Lower lobe of right lung (tissue), 2 donors: ENCODE measurements at places on chromosomes 3 and 15.

DNA sequence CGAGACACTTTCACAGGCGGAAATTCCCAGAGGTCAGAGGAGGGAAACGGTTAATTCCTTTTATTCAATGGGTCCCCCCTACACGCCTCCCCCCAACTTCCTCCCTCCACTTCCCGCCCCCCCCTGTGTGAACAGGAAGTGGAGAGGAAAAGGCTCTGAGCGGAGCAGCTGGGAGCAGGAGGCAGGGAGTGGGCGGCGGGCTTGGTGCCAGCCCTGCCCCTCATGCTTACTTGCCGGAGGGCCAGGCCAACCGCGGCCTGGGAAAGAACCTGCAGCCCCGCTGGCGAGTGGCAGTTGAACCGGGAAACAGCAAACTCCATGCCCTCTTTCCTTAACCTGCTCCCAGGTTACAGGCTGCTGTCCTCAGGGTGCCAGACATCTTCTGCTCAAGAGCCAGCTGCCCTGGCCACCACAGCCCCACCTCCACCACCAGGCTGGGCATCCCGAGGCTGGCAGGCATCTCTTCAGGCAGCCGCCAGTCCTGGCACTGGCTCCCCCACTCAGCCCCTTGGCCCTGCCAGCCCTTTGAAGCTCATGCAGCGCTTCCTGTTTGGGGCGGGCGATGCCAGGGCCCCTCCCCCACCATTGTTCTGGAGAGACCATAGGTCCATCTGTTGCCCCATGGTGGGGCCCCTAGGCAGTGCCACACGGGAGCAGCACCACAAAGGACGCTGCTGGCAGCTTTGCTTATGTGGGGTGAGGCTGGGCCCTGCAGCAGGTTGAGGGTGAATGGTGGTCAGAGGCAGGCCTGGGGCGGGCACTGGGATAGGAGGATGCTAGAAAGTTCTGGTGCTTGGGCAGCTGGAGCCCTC is 12.9 kb downstream of the VPS18 start:
- DNase-seq: peak; percentile 75

DNA sequence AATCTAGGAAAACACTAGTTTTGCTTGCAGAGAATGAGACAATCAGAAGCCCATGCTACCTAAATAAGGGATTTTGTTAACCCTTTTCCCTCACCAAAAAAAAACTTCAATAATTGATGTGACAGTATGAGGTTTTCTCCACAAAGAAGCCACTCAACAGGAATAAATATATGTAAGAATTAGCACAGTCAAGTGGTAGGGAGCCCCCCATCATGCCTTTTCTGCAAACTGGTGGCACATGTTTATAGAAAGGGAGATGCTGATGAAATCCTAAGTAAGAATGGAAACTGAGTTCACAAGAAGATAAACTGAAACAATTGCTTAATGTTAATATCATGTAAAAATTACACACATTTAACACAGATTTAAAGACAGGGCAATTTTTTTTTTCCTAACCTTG is 51.0 kb downstream of the PHC3 start:
- DNase-seq: no peak

- no peak for DNase-seq
Observed at GRCh38 chr15:34657469-34658127, 74.1 kb upstream of the GOLGA8B start.

- no peak for DNase-seq
Observed at GRCh38 chr3:66478960-66479359, 21.9 kb downstream of the LRIG1 start.

GRCh38 chr15:26628879-26629529 is 143.9 kb downstream of the GABRB3 start:
- peak; percentile 85 for DNase-seq

DNA sequence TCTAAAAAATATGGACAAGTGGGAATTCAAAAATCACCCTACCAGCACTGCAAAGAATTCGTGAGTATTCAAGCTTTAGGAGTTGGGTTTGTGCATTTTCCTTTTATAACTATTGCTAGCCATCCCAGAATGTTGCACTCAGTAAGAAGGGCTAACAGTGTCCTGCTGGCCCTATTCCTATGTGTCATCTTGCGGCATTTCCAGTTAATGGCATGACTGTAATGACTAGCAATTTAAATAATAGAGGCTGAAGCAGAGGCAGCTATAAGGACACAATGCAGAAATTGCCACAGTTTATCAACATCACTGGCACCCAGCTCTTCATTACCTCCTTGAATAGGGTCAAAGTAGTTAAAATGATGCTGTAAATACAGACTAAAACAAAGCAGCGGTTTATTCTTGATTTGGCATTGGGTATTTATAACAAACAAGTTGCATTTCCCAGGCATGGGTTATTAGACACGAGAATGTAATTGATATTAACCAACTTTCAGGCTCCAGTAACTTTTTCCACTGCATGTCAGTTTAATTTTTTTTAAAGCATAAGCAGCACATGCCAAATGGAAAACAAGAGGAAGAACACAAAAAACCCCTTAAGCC is 177.6 kb downstream of the FHIT start:
- no peak for DNase-seq

DNA sequence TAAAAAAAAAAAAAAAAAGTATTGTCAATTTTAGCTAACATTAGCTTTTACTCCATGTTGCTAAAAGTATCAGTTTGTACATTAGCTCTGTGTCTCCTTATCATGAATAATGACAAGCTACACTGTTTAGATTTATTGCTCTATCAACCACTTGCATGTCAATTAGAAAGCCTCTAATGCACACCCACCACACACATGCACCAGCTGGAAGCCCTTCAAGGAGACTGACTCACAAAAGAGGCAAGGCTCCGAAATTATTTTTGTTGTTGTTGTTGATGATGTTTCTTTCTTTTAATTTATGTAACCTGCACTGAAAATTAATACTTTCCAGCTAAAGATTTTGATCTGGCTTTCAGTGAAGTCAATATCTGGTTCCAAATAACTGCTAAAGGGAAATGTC is 71.5 kb downstream of the ETFA start:
- no peak for DNase-seq

- no peak for DNase-seq
Observed at GRCh38 chr15:75203017-75203907, 1.6 kb downstream of the C15orf39 start.

DNA sequence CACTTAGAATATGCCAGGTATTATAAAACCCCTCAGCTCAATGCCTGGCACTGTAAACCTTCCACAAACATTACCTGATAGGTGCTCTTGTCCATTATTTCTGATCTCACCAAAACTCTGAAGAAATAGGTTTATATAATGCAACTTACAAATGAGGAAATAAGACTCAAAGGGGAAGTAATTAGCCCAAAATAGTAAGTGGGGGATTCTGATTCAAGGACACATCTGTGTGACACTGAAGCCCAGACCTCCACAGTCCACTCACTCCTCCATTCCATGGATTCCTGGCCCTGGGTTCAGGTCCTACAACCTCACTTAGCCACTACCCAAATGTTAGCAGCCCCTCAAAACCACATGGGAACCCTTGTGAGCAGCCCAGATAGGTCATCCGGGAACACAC is 49.9 kb downstream of the TRANK1 start:
- no peak for DNase-seq

- peak; percentile 80 for DNase-seq
Observed at GRCh38 chr15:90648137-90649070, 68.7 kb upstream of the BLM start.

DNA sequence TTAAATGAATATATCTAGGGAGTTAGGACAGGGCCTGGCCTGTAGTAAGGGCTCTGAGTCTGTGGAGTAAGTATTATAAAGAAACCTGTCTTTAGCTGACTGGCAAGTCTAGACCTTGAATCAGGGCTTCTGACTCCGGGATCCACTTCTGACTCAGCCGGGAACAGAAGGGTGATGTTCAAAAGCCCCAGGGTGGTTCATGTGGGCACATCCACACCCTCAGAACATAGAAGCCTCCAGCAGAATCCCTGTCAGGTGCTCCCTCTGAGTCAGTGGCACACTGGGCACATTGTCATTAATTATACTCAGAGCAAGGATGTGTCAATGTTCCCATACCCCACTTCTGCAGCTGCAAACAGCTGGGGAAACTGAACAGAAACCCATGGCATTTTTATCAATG is 26.7 kb upstream of the SNRK start:
- no peak for DNase-seq

GRCh38 chr3:73365756-73366397 is 258.9 kb downstream of the PDZRN3 start:
- no peak for DNase-seq

- DNase-seq: no peak
Observed at GRCh38 chr3:193853511-193854219, 260.7 kb downstream of the OPA1 start.

DNA sequence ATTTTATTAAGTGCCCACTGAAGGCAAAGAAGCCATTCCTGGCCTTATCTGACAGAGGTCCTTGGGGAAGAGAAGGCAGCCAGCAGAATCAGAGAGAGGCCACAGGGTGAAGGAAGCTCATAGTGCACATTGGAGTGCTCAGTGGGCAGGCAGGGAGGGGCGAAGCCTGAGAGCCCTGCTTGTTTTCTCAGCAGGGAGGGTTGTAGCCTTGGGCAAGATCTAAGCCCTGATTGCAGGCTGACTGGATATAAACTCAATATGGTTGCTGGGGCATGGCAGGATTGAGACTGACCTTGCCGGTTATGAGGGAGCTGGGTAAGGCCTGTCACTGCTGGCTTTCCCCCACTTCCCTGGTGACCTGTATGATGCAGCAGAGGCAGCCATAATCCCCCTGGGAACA is 7.5 kb upstream of the IGSF11 start:
- no peak for DNase-seq

DNA sequence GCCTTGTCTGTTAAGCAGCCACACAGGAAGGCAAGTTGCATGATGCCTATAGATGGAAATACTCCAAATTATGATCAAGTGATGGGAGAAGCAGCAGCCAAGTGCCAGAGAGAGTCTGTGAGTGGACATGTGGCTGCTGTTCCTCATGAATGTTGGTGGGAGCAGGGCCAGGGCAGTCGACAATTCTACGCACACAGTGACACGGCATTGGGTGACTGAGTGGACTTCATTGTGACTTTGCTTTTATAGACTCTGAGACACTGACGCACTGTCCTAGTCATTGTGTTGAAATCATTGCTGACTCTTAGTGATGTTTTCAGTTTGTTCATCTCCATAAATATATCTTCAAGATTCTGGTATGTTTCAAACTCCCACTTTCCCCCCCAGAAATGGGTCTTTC is 246.3 kb upstream of the SEMA6D start:
- DNase-seq: no peak

DNA sequence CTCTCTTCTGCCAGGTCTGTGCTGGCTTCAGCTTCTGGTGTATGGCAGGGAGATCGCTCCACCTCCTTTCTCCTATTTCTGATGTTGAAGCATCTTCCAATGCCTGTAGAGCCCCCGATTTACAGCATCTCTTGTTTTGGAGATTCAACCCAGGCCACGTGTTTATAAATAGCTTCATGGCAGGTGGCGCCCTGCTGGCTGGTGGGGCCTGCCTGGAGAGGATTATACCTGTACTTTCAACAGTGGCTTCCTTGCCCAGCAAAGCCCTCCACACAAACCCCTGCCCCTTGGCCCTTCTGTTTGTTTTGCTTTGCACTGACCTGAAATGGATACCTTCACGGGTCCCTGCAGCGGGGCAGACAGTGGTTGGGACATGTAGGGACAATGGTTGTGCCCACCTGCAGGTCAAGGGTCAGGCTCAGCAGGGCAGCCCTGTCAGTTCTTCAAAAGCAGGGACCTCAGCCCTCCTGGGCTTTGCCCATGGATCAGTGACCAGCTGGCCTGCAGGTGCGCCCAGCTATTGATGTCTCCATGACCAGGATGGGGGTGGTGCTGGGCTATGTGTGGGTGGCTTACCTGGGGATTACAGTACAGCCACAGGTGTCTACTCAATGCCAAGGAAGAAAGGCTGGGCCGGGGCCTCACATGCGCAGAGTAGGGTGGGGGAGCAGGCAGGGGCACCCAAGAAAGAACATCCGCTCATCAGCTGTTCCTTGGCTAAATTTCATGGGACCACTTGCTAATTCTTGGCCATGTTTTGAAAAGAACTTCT is 112.7 kb upstream of the PRR23C start:
- DNase-seq: no peak

GRCh38 chr3:168511428-168512014 is 415.8 kb upstream of the GOLIM4 start:
- DNase-seq: no peak

DNA sequence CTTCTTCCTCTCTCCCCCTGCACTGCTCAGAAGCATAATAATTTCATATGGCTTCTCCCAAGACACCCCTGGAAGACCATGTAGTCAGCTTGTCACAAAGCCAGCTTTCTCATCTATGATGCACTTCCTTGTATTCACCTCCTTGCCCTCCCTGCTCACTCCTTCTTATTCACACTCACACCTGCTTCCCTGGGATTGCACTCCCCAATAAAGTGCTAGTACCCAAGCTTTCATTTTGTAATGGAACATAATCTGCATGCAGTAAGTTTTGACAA is 76.9 kb upstream of the FRMD4B start:
- no peak for DNase-seq

- DNase-seq: no peak
Observed at GRCh38 chr3:23331141-23331935, 128.2 kb downstream of the UBE2E2 start.

DNA sequence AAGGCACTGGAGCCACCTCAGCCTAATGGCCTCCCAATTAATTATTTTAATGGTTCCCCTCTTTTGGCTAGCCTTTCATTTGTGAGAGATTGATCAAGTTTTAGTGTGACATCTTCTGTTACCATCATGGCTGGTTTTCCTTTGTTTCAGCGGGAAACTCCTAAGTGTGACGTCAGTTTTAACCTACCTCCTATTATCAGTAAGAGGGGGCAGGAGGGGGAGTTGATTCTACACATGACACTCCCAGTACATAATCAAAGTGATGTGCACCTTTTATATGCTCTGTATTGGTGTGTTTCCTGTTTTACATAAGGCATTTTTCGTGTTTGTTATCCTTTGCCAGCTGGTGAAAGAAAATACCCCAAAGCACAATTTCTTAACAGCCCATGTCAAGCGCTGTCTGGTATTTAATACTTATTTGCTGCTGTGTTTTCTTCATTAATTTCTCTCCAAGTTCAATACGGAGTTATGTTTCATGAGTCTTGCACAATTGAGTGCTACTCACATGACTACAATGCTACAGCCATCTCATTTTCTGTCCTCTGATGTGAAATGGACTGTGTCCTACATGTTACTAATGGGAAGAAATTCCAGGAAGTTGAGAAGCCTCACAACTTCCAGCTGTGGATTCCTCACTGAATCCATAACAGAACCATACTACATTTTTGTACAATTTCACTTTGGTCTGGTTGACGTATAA is 52.2 kb upstream of the POLR2M start:
- no peak for DNase-seq

GRCh38 chr15:64634576-64635498 is 140.6 kb downstream of the RBPMS2 start:
- no peak for DNase-seq

GRCh38 chr15:75695634-75696310 is 16.9 kb downstream of the CSPG4 start:
- DNase-seq: no peak

- no peak for DNase-seq
Observed at GRCh38 chr15:42048821-42049200, 28.0 kb upstream of the PLA2G4E start.

GRCh38 chr3:186259612-186260383 is 102.2 kb downstream of the DGKG start:
- peak; percentile 82 for DNase-seq

GRCh38 chr3:122094125-122094524 is 39.0 kb downstream of the CD86 start:
- no peak for DNase-seq

- no peak for DNase-seq
Observed at GRCh38 chr15:88301311-88301710, 44.8 kb upstream of the NTRK3 start.
